Activated B cell treated with CpG ODN at 0.5 μM for 24 hours (primary cell): ENCODE measurements at places on chromosomes 5 and 9.

DNA sequence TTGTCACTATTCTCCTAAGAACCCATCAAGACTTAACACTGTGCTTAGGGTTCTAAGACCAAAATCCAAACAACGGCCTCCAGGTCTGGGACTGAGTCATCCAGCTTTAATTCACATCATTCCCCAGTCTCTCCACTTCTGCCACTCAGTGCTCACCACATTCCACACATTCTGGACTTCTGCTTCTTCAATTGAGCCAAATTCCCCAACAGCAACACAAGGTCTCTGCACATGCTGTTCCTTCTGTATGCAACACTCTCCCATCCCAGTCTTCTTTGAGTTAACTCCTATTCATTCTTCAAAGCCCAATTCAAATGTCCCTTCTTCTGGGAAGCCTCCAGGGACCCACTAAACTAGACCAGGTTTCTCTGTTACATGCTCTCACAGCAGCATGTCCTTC, 97.8 kb downstream of the GPR21 start:
- H3K27me3 ChIP-seq, result no peaks in the 10 kb centered on the region
- peaks cover 54% of the 10 kb centered on the region for H3K36me3 ChIP-seq
- DNase-seq, result no peak
- H3K4me1 ChIP-seq, result peaks cover 17% of the 10 kb centered on the region
- no peak overlapping the region for H3K27ac ChIP-seq
- H3K4me3 ChIP-seq, result no peak overlapping the region

- H3K27ac ChIP-seq, result no peak overlapping the region
- no peaks in the 10 kb centered on the region for H3K4me1 ChIP-seq
- no peaks in the 10 kb centered on the region for H3K36me3 ChIP-seq
- no peak overlapping the region for H3K4me3 ChIP-seq
Observed at GRCh38 chr9:38107811-38108304, 38.8 kb upstream of the SHB start.

GRCh38 chr9:127927988-127928675, 2.4 kb downstream of the PIP5KL1 start:
- H3K27me3 ChIP-seq, result peaks cover 7% of the 10 kb centered on the region
- H3K4me3 ChIP-seq, result peak overlapping the region; percentile 32
- peaks cover 3% of the 10 kb centered on the region for H3K36me3 ChIP-seq
- peaks cover 30% of the 10 kb centered on the region for H3K4me1 ChIP-seq

DNA sequence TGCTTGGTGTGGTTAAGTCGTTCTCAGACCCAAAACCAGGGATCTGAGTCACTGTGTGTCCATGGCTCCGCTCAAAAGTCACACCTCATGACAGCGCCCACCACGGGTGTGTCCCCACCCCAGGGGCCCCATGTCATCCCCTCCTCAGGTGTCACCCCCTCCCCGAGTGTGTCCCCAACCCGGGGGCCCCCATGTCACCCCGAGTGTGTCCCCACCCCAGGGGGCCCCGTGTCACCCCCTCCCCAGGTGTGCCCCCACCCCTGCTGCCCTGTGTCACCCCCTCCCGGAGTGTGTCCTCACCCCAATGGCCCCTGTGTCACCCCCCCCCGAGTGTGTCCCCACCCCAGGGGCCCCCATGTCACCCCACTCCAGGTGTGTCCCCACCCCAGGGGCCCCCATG, 5.1 kb downstream of the LRRC14B start:
- no peaks in the 10 kb centered on the region for H3K36me3 ChIP-seq

- H3K4me3 ChIP-seq, result peak overlapping the region; percentile 12
- H3K36me3 ChIP-seq, result no peaks in the 10 kb centered on the region
- H3K4me1 ChIP-seq, result peaks cover 6% of the 10 kb centered on the region
- no peak overlapping the region for H3K27ac ChIP-seq
Observed at GRCh38 chr5:80109646-80110478, 74.7 kb downstream of the THBS4 start.

DNA sequence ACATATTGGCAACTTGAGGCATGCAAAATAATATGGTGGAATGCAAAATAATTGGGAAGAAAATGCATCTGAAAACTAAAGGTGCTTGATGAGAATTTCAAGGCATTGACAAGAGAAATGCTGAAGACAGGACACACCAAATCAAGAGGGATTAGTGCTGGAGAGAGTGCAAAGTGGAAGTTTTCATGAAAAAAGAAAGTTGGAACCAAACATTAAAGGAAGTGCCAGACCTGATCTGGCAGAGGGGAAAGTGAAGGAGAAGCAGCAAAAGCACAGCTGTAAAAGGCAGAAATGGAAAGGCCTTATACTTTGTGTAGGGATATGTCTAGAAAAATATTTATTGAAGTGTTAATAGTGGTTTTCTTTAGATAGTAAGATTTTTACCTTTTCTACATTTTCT, 35.3 kb upstream of the FYB1 start:
- no peaks in the 10 kb centered on the region for H3K4me1 ChIP-seq
- peaks cover 9% of the 10 kb centered on the region for H3K27me3 ChIP-seq
- H3K27ac ChIP-seq, result no peak overlapping the region
- no peaks in the 10 kb centered on the region for H3K36me3 ChIP-seq
- DNase-seq, result no peak
